ENCODE measurements at places on chromosomes 16 and 17. TPM values are rescaled to one million over a fixed set of nuclear protein-coding genes. Genes with fewer than 3 reads are reported as not detected.

GRCh38 chr16:89308391-89309333 is 91.2 kb downstream of the ZNF778 start:
- no peaks in the 10 kb centered on the region for H3K4me1 ChIP-seq
- DNase-seq, result no peak
- no peak overlapping the region for H3K27ac ChIP-seq
- H3K27me3 ChIP-seq, result no peaks in the 10 kb centered on the region

- H3K27me3 ChIP-seq, result no peaks in the 10 kb centered on the region
- H3K4me1 ChIP-seq, result no peaks in the 10 kb centered on the region
- DNase-seq, result no peak
- no peaks in the 10 kb centered on the region for H3K36me3 ChIP-seq
- no peak overlapping the region for H3K27ac ChIP-seq
- H3K4me3 ChIP-seq, result no peak overlapping the region
These were observed 14.4 kb downstream of the IRX5 start for GRCh38 chr16:54945063-54945462.

DNA sequence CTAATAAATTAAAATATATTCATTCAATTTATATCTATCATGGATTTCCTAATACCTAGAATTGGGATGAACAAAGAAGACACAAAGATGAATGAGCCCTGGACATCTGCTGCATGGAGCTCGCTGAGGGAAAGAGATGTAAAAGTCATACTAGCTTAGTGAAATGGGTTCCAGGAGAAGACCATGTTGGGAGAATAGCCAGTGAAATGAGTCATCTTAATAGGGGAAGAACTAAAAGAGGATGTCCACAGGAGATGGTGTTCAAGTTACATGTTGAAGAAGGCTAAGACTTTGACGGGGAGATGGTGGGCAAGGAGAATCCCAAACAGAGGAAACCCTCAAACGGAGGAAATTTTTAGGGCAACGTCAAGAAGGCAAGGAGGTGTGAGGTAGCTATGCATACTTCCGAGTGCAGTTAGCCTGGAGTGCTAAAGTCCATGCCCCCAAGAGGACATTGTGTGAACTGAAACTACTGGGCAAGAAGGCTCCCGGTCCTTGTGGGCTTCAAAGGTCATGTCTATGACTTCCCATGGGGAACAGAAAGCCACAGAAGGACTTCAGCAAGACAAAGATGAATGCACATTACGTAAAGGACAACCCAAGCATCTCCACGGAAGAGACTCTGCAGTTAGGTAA is 220.5 kb upstream of the CDH11 start:
- no peak for DNase-seq
- no peaks in the 10 kb centered on the region for H3K36me3 ChIP-seq
- H3K27ac ChIP-seq, result no peak overlapping the region
- H3K27me3 ChIP-seq, result no peaks in the 10 kb centered on the region

DNA sequence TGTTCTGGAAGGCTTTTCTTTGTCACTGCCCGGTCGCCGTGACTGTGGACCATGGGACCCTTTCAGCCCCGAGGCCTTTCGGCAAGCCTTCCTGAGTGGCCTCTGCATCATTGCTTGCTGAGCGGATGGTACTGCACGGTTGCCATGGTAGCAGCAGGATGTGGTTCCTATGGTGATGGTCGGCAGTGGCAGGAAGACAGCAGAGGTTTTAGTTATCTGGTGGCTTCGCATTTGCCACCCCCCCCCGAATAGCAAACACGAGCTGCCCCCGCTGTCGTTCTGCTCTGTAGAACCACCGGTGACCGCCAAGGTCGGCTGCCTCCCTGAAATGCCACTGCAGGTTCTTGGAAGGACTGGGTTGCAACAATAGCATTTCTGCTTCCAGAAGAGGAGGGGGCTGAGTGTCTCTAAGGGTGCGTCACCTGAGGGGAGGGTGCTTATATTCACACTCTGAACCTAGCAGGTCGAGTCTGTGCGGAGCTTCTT is 76.6 kb downstream of the CMIP start:
- no peak for DNase-seq
- no peaks in the 10 kb centered on the region for H3K4me1 ChIP-seq
- H3K27me3 ChIP-seq, result no peaks in the 10 kb centered on the region
- H3K36me3 ChIP-seq, result no peaks in the 10 kb centered on the region

The TBKBP1 gene
- 4.1 TPM for total RNA-seq

Measured in uterus (tissue), 4 donors.